ENCODE measurements at places on chromosomes 6 and 20.

GRCh38 chr6:112343977-112344376 is 3.2 kb upstream of the RFPL4B start:
- no peak for DNase-seq

DNA sequence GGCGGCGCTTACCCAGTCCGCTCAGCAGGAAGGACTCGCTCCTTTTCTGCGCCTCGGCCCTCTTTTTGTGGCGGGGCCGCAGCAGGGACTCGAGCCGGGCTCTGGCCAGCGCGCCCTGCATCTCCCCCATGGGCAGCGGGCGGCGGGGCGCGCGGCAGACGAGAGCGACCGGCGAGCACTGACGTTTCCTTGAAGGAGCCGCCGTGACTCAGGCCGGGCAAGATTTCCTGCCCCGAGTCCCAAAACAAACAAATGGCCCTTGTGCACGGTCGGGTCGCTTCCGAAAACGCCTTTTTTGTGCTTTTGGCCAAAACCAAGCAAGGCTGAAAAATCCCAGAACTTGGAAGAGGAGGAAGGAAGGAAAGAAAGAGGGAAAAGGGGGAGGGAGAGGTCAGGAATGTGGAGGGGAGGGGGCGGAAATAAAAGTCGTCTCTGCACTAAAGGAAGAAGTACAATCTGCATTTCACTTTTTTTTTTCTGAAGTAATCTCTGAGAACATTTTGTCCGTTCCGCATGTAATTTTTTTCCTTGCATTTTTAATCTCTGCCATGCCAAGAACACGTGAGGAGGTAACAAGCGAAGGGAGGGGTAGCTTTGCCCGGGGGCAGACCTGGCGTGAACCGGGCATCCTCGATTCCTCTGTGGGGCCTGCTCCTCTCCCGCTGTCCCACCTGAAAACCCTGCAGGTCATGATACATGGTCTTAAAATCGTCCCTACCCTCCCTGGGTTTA is 123.3 kb upstream of the SLC2A12 start:
- DNase-seq = peak; percentile 43

DNA sequence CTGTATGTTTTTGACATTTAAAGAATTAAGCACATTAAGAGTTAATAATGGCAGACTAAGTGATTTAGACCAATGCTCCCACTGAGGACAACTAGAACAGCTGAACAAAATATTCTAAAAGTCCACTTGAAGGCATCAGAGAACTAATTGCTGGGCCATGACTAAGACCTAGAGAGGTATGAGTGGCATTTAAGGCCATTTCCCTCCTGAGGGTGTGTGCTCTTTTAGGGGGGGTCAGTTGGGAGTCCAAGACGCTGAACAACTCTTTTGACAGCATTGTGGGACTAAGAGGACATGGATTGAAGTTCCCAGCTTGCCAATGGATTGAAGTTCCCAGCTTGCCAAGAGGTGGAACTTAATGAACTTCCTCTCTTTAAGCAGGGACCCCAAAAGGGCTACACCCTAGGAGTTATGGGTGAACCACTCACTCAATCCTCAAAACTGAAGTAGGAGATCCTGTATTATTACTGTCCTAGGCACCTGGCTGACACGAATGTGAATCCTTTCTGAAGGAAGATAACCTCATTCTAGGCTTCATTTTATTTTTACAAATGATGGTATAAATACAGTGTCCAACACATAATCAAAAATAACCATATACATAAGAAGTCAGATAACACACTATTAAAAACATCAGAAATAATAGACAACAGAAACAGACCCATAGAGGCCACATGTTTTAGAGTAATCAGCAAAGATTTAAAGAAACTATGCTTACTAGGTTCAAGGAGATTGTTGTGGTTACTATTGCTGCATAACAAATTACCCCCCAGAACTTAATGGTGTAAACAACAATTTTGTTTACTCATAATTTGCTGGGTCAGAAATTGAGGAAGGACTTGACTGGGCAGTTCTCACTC is 175.1 kb downstream of the VEGFA start:
- DNase-seq = no peak

DNA sequence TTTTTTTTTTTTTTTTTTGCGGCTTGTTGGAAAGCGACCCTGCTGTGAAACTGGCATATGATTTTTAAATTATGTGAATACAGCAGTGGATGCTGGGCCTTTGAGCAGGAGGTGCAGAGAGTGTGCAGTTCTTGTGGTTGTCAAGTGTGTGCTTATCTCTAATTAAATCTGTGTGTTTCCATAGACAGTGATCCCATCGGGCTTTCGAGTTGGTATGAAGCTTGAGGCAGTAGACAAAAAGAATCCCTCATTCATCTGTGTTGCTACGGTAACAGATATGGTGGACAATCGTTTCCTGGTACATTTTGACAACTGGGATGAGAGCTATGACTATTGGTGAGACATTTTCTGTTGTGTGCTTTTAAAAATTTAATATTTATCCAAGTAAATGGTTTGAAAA is 52.4 kb downstream of the L3MBTL3 start:
- DNase-seq = no peak

DNA sequence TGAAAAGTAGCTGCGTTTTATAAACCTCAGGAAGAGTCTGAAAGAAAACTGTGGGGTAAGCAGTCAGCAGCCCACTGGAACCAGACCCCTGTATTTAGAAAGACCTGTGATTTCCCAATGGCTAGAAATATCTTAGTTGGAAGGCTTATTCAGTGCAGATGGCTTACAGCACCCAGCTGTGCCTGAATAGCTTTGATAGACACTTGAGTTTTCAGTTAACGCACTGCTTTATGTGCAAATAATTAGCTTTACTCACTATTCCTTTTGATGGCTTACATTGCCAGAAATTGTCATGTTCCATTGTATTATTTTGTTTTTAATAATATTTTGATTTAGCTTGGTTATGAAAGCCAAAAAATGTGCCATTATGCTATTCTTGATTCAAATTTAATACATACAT is 465.3 kb upstream of the SYNCRIP start:
- DNase-seq = no peak

DNA sequence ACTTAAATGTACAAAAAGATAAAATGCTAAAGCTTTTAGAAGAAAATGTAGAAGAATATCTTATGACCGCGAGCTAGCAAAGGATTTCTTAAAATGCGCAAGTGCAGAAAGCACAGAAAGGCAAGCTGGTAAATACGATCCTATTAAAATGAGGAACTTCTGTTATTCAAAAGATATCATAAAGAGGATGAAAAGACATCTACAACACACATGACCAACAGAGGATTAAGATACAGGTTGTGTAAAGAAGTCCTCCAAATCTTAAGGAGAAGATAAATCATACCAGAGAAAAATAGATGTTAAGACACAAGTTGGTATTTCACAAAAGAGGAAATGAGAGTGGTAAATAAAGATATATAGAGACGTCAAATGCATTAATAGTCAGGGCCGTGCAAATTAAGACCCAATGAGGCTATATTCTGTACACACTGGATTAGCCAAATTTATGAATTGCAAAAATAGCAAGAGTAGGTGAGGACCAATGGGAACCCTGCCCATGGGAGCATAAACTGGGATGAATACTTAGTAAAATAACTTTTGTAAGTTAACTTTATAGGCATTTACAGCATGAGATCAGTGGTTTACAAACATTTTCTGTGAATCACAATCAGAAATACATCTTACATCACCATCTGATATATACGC is 23.0 kb downstream of the APCDD1L start:
- DNase-seq = no peak

DNA sequence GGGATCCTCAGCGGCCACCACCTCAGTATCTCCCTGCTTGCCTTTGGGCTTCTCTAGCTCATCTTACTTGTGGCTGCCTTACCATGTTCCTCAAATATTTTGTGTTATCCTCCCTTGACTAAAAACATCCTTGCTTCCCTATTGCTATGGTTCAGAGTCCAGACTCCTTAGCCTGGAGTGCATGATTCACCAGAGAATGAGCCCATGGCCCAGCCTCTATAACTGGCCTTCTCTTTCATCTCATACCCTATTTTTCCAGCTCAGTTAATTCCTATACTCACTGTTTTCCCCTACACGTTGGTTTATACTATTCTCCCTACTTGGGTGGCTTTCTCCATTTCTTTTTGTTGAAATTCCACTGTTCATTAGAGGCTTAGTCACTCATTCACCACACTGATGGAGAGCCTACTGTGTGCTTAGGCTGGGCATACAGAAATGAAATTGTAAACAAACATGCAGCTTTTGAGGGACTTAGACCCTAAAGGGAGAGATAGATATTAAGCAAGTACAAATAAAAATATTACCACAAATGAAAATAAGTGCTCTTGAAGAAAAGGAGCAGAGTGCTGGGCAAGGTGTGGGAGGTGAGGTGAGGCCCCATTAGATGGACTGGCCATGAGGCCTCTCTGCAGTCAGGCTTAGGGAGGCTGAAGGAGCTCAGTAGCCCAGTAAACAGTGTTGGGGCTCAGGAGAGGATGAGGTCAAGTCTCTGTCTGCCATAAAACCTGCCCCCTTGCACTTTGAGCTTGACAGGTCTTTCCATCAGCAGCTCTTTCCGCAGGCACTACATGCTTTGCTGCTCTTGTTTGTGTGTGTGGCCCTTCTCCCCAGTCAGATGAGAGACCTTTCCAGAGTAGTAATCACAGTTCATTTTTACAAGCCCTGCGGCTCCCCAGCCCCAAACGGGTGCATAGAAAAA is 109.3 kb downstream of the TCP11 start:
- DNase-seq = no peak

- DNase-seq = no peak
These were observed 83.1 kb downstream of the SYNJ2 start for GRCh38 chr6:158064725-158065251.

- DNase-seq = no peak
These were observed 65.4 kb upstream of the HDDC2 start for GRCh38 chr6:125367036-125367782.

GRCh38 chr20:57282670-57283361 is 16.4 kb upstream of the BMP7 start:
- no peak for DNase-seq

- DNase-seq = no peak
These were observed 544.7 kb upstream of the FLRT3 start for GRCh38 chr20:14882157-14882556.

- DNase-seq = no peak
These were observed 34.6 kb upstream of the TAGAP start for GRCh38 chr6:159079367-159079766.

GRCh38 chr20:33506576-33506975 is 16.7 kb downstream of the CBFA2T2 start:
- DNase-seq = no peak

DNA sequence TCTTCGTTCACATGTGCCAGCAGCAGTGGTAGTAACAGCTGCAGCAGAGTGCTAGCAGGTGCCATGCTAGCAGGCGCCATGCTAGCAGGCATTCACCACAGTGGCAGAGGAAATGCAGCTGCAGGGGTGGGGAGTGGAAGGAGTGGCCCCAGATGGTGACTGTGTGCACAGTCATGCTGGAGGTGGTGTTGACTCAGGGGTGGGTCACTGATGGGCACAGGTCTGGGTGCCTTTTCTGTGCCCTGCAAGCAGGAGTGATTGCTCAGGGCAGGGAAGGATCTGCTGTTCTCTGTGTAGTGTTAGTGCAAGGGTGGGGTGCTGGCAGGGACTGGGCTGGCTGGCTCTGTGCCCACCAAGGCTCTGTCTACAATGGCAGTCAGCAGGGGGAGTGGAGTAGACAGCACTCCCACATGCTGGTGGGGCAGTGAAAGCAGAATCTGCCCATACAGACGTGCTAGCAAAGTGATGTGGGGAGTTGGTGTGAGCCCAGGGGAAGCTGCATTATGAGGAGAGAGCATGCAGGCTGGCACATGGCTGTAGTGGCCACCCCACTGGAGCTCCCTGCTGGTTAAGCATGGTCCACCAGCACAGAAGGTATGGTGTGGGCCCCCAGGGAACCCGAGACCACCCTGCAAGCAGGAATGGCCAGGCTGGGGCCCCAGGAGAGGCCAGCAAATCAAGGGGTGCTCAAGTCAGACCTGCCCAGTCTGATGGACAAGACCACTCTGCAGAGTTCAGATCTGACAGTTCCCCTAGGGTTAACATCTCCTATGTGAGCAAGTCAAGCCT is 11.4 kb upstream of the TSPYL4 start:
- no peak for DNase-seq

DNA sequence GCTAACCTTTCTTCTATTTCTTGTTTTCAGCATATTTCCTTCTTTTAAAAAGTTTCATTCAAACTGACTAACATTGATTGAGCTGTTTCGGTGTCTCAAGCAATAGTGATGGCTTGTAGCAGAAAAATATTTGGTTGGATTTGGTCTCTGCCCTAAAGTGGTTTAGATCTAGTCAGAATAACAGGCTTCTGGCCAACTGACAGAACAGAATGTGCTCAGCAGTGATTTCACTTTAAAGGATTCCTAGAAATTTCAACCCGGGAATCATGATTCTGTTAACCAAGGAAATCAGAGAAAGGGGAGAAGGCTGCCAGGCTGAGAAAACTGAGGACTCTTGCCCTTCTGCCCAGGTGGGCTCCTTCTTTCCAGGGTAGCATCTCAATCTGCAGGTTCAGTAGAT is 16.6 kb upstream of the GSTA1 start:
- no peak for DNase-seq

GRCh38 chr20:58086763-58087561 is 141.5 kb downstream of the ANKRD60 start:
- no peak for DNase-seq

DNA sequence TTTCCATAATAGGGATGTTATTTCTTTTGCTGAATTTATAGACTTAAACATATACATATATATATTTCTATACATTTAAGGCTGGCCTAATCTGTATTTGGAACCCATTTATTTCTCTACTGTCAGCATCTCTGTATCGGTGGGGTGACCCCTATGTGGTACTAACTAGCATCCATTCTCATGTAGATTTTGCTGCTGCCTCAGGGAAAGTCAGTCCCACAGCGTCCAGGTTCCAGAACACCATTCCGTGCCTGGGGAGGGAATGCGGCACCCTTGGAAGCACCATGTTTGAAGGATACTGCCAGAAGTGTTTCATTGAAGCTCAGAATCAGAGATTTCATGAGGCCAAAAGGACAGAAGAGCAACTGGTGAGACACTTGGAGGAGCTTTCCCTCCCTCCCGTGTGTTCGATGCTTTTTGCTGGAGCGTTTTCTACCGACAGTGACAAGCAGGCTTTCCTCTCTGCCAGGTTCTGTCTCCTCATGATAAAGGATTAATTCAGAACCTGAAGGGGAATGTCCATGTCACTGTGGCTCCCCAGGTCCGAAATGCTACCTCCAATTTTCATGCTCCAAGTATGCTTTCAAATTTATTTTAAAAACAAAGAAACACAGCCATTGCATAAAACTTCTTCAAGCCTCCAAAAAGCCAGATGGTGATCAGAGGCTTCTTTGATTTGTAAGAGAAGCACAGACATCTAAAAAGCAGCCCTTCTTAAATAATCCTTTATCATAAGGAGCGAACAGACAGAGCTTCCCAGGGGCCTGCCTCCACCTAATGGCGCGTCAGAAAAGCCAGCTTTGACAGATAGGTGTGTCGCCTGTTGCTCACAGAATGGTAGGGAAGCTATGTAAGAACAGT is 13.1 kb downstream of the TNFAIP3 start:
- DNase-seq = no peak

DNA sequence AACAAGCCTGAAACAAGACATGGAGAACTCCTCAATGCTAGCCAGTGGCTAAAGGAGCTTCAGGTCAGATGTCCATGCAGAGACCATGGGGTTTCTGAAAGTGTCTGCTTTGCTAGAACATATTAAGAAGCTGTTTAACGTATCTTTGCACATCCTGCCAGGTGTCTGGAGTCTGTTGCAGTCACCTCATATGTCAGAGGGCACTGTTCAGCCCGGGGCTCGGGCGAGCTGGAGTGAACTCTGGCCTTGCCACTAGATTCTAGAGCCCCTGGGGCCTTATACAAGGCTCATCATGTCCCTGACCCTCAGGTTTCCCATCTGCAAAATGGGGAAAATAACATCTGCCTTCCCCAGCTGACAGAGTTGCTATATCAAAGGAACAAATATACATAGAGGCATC is 59.0 kb downstream of the PRDM1 start:
- no peak for DNase-seq
